ENCODE measurements at places on chromosomes 7 and 10.

DNA sequence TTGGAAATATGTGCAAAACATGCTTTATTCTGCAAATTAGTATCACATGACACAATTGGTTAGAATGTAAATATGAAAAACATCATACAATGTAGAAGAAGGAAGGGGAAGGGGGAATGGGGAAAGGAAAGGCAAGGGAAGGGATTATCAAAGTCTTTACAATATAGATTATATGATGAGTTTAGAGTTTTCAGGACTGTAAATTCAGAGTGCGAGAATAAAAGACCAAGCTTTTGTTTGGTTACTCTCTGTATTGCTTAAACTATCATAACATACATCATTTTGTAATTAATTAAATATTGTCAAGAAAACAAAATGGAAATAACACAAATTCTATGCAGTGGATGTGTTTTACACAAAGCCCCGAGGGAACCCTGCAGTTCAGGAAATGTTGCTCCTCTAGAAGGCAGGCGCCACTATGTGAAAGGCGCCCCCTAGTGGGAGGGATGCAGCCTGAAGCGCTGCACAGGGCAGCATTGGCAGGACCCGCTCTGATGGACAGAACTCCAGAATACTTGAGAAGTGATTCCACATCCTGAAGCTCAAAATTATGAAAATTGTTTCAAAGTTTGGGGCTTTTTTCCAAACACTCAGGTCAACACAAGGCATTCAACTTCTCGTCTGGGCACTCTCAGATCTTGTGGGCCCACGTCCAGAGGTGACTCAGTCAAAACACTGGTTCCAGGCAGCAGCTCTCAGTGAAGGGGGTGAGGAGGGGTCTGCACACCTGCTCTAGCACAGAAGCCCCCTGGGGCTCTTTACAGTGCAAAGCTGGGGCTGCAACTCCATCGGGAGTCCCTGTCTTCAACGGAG is 31.6 kb upstream of the TMEM254 start:
- DNase-seq: peak; percentile 67

DNA sequence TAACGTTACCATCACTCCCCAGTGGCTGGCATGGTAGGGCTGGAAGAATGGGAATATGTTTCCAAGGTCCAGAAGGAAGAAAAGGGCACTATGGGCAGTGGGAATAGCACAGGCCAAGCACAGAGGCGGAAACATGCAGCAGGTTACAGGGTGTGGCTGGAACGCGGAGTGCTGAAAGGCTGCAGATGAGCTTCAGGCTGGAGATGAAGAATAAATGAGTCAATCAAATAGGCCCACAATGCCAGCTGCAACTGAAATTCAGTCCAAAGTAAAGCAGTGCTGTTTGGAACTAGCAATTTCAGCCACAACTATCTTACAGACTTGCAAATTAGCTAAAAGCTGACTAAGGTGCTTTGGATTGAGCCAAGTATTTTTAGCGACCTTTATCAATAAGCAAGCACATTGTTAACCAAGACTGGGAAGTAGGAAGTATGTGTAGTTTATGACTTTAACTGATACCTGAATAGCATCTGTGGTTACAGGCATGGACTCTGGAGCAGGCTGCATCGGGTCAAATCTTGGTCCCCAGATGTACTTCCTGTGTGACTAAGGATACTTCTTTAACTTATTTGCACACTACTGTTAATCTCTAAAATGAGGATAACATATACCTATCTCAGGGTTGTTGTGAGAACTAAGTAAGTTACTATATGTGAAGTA is 77.5 kb upstream of the CTTNBP2 start:
- DNase-seq: no peak

GRCh38 chr7:80324032-80324431 is 187.8 kb downstream of the GNAT3 start:
- DNase-seq: no peak

GRCh38 chr7:45098983-45099839 is 10.4 kb upstream of the NACAD start:
- DNase-seq: no peak

GRCh38 chr7:34354899-34355298 is 303.1 kb upstream of the NPSR1 start:
- DNase-seq: no peak

- DNase-seq: no peak
These were observed at the start of gene ASAH2 for GRCh38 chr10:50251394-50251793. Gene ASAH2 (minus strand): TSS chr10:50251516. CDS start chr10:50248610, 2,906 bp downstream.

DNA sequence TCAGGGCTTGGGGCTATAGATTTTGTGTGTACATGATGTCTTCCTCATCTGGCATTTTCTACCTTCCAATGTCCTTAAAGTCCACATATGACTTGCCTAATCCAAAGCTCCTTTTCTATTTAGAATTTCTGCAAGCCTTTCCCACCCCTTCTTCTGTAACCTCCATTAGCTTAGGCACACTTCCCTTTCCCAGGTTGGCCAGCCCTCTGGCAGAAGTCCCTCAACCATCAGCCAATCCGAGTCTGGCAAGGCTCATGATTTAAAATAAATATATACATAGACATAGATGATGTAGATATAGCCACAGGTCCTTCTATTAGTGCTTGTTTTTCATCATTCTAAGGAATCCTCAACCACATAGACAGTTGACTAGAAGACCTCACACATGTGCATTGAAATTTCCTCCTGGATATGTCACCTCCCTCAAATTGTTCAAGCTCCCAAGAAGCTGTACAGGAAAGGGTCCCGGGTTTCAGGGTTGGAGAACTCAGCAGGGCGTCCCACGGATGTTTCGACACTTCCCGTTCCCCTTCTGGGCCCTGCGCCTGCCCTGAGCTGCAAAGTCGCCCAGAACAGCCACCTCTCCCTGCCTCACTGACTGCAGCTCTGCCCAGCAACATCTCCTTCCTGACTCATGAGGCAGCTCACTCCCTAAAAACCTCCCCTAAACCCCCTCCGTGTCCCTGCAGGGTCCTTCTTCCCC is 20.4 kb upstream of the PIK3AP1 start:
- no peak for DNase-seq

- no peak for DNase-seq
These were observed 3.3 kb downstream of the MAP3K8 start for GRCh38 chr10:30437031-30437841.

DNA sequence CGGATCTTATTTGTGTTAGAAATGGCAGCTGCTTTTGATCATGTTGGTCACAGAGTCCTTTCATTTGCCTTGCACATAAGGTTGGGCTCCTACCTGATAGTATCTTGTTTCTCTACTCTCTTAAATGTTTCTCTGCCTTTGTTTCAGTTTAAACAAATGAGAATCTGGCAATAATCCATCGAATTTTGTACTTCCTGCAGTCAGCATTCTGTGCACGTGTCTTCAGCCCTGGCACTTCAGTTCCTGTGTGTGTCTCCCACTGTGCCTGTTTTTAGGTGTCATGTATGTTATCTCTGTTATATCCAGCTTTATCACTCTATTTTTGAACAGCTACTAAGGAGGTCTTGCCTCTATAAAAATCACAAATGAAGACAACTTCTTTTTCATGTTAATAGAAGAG is 28.4 kb upstream of the PTER start:
- DNase-seq: no peak

GRCh38 chr7:3559278-3559677 is 258.2 kb downstream of the SDK1 start:
- DNase-seq: no peak

DNA sequence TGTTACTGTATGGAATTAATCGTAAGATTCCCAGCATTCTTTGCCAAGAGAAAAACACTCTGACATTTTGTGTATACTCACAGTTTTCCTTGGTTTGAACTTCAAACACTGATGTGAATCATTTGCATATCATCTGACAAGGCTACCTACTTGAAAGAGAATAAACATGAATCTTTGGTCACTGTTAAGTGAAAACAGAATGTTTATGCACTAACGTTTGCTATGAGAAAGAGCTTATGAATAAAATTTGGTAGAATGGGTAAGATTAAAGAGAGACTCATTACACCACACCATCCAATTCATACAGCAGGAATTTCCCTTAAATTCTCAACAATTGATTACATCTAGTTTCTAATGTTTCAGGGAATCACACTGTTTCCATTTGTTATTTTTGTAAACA is 46.6 kb downstream of the MACC1 start:
- DNase-seq: no peak

GRCh38 chr7:119594956-119595355 is 678.0 kb upstream of the KCND2 start:
- peak; percentile 60 for DNase-seq

- DNase-seq: no peak
These were observed 431.4 kb downstream of the SDK1 start for GRCh38 chr7:3732395-3733005.

DNA sequence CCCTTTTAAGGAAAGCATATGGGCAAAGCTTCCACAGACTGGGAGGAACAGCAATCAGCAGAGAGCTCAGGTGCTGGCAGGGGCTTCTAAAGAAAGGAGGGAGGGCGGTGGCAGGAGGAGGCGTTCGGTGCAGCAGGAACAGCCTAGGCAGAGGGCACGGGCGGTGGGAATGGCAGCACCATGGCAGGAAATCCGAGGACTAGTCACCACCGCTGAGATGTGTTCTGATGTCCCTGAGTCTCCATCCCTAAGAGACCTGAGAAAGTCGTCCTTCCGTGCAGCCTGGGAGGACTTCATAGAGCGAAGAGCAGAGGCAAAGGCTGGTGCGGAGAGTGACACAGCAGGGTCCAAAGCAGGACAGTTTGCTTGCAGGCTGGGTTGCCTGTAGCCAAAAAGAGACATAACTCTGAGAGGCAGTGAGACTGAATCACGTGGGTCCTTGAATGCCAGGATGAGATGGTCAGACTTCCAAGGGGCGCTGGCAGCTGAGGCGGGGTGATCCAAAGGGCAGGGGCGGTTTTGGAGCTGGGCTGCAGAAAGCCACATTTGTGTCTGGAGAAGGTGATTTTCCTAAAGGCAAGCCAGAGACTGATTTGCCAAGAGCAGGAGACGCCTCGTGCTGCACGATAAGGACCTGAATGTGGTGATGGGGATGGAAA is 35.8 kb upstream of the GRID1 start:
- peak; percentile 47 for DNase-seq

DNA sequence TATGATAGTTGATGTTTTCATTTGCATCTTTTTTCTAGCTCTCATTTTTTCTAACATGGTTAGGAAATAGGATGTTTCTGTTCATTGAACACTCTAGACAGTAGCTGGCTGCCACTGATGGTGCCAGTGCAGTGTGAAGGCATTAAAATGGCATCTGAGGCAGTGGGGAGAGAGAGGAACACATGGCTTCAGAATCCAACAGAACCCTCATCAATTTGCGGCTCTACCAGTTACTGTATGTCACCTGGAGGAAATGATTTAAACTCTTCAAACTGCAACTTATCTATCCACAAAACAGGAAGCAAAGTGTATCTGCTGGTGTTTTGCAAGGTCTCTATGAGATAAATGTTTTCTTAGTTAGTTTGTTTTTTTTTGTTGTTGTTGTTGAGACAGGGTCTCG is 305.2 kb upstream of the PRKCQ start:
- no peak for DNase-seq

All from cerebellar cortex (tissue), 1 donor.